ENCODE measurements at places on chromosomes 6 and 20.

- DNase-seq, result no peak
Observed at GRCh38 chr6:25065666-25066065, 129.9 kb upstream of the RIPOR2 start.

- no peak for DNase-seq
Observed at GRCh38 chr20:61556673-61557072, 304.6 kb downstream of the CDH4 start.

DNA sequence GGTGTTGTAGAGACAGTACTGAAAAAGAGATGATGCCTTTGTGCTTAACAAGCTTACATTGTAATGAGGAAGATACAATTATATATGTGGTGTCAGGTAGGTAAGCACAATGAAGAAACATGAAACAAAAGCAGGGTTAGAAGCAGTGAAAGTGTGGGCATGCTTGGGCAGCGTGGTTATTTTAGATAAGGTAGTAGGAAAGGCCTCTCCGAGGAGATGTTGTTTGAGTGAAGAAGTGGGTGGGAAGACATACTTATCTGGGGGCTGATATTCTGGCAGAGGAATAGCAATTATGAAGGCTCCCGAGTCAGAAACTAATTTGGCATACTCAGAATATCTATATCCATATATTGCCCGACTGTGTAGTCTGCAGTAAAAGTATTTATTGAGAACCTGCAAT lies 4.7 kb downstream of the CDKAL1 start:
- no peak for DNase-seq

- DNase-seq, result peak; percentile 23
Observed at GRCh38 chr6:139708337-139709199, 334.1 kb upstream of the CITED2 start.

DNA sequence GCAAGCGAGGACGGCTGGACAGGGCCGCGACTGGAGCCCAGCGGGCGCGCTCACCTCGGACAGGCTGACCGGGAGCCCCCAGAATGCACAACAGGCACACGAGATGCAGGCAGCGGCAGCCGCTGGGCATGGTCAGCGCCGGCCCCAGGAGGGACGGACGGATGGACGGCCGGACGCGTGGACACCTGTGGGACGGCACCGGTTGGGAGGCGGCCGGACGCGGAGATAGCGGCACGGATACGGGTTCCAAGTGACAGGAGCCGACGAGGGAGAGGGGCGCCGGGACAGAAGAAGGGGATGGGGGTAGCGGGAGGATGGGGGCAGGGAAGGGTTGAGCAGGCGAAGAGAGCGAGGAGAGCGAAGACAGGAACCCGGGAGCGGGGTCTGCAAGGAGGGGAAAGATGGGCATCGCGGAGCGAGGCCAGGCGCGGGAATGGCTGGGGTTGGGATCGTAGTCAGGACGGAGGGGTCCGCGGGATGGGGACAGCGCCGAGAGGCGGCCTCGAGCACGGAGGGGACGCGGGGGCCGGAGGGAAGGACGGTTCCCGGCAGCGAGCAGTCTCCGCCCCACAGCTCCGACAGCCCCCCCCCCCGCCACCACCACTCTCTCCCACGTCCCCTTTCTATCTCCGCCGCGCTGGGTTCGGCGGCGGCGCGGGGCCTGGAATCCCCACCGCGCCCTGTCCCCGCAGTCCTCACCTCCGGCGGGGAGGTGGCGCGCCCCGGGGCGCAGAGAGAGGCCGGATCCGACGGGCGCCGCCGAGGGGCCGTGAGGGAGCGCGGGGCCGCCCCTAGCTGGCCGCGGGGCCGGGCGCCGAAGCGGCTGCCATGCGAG lies 435 bp downstream of the DLK2 start:
- peak; percentile 82 for DNase-seq

- DNase-seq, result no peak
Observed at GRCh38 chr6:46347669-46348068, 143.6 kb downstream of the RCAN2 start.

DNA sequence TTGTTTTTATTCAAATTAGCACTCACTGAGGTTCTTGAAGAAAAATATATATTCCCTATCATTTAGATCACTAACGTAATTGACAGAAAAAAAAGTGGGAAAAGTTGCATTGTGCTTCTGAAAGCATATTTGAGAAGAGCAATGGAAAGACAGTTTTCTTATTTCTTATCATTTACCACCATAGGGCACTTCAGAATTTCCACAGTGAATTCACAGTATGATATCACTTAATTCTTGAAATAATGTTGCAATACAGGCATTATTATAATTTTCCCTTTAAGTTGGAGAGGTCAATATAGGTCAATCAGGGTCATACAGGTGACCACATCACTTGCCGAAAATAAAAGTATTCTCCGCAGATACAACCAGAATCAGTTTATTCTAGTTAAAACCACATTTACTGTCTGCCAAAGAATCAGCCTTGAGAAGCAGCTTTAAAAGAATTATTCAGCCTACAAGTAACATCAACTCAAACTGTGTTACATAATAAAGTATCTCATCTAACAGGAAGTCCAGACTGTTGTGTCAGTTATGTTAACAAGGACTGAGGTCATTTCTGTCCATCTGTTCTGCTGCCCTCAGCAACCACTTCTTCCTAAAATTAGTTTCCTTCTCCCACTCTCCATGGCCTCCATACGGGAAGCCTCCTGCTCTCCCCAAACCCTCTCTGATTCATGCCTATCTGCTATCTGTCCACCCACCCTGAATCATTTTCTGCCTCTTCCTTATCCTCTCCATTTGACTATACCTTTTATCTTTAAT lies 121.2 kb downstream of the SIM1 start:
- DNase-seq, result no peak

GRCh38 chr6:77010931-77011542 lies 452.3 kb downstream of the HTR1B start:
- no peak for DNase-seq

- DNase-seq, result peak; percentile 61
Observed at GRCh38 chr6:10425975-10426780, 11.3 kb upstream of the TFAP2A start.

- DNase-seq, result peak; percentile 57
Observed at GRCh38 chr6:1972962-1973361, 272.4 kb downstream of the GMDS start.

DNA sequence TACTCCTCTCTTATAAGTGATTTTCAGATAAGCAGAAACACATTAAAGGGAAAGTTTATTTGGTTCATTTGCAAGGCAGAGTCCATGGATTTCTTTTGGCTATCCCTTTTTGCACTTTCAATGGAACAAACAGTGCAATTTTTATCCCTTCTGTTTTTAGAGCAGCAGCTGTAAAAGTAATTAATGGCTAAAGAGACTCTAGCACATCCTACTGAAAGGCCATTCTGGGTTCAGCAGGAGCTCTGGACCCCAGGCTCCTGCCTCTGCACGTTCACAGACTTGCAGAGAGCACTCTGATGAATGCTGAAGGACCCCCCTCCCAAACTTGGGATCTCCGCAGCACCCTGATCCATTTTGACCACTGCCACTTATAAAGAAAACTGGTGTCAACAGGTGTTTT lies 40.3 kb upstream of the PDE7B start:
- DNase-seq, result no peak

DNA sequence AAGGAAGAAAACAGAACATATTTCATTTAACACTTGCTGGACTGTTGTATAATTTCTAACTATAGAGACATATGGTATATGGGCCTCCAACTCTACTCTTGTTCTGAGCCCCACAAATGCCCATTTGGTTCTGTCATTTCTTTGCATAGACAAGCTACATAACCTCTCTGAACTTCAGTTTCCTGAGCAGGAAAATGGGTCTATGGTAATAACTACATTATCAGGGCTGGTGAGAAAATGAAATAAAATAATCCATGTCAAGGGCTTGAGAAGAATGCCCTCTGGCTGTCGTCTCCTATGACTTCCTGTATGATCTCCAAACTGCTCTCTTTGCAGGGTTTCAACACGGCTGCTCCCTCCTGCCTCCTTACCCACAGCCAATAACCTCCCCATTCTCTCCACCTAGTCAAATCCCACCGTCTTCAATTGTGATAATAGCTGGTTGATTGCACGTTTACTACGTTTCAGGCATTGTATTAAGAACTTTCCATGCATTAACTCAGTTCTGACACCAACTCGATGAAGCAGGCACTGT lies 12.0 kb downstream of the ZCCHC3 start:
- peak; percentile 65 for DNase-seq

DNA sequence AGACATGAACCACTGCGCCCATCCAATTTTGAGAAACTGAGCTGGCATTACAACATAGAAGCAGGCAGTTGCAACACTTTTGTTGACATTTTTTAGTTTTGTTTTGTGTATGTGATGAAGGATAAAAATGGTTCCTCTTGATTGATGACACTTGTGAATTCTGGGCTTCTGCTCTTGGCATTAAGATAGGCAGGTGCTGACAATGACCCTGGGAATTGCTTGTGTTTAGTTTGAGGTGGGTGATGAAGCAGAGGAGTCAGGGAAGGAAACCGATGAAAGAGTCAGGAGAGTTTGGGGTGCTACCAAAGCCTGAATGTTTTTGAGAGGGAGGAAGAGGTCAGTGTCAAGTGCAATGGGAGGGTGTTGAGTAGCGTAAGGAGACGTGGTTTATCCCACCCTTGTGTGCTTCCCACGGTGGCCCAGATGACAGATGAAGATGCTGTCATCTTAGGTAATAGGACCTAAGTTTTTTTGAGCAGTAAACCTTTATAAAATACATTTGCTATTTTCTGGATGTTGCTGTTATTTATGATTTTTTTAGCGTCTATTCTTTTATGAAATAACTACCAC lies 19.4 kb downstream of the CDS2 start:
- no peak for DNase-seq

DNA sequence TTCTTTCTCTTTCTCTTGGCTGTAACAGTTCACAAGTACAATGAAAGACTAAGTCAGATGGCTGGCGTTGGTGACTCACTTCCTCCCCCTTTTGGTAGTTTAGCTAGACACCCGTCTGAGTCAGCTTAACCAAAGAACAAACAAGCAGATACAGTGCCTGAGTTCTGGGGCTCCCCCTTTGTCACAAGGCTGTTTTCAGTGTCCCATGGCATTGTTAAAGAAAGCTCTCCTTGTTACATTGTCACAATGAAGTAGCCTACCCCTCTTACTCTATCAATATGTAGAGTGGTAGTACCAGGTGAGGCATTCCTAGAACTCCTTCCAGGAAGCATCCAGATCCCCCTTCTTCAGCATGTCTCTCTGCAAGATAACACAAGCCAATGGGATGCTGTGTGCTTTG lies 38.6 kb downstream of the KIAA0408 start:
- DNase-seq, result peak; percentile 88

DNA sequence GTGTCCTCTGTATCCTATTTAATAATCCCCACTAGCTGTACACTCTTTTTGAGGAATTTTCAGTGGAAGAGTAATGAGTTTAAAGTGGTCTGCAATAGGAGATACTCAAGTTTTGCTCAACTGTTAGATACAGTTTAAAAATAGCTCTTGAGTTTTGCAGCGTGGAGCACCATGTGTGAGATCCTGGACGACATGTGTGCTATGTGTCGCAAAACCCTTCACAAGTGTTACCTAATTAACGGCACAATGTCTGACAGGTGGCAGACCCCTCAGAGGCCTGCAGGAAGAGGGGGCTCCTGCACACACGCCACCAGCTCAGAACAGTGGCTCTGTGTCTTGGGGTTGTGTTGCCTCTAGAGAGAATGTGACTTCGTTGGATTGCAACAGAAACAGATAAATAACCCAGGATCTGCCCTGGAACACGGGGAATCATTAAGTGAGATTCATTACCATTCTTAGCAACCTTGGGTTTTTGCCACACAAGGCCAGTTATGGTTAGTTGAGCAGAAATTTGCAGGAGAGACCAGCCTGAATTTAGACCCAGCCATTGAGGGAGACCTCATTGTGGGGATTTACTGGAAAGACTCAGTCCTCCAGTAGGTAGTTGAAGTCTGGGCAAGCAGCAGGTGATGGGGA lies 73.8 kb downstream of the SASH1 start:
- DNase-seq, result no peak

DNA sequence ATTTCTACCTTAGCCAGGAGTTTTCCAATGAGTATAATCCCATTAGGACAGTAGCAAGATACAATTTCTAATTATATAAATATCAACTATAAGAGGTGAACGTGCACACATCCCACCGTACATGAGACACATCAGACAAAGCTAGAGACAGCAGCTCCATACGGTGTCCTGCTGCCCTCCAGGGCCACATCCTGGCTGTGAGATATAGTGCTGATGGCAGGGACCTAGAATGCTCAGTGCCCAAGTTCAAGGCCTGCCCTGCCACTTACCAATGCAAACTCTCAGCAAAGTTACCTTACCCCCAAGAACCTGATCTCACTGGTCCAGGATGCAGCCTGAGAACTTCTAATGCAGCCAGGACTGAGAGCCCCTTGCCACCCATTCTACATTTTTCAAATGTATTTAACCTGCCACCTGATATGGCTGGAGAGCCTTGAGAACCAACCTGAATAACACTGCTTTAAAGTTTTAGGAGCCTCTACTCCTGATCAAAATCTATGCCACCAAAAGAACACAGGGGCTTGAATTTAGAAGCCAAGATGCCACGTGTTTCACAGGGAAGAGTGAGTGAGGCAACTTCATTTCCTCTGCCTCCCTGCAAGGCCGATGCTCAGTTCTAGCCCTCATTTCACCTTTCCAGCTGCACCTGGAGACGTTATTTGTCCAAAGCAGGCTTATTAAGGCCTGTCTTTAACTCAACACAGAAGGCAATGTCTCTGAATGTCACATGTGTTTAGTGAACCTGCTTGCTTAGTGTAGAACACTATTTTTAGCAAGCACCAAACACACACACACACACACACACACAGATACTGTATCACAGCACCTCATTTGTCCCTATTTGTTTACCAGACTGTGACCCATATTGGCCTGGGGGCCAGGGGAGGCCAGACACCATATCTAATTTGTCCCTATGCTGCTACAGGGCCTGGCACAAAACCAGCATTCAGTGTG lies 6.1 kb downstream of the NFATC2 start:
- no peak for DNase-seq

GRCh38 chr6:169789146-169789943 lies 37.9 kb downstream of the ERMARD start:
- DNase-seq, result no peak

- no peak for DNase-seq
Observed at GRCh38 chr20:38331245-38331644, 15.0 kb upstream of the LBP start.

- no peak for DNase-seq
Observed at GRCh38 chr20:24842918-24843715, 106.0 kb upstream of the CST7 start.

Data from fibroblast of gingiva (primary cell).